T-helper 2 cell (primary cell): ENCODE measurements at places on chromosomes 1 and 21.

DNA sequence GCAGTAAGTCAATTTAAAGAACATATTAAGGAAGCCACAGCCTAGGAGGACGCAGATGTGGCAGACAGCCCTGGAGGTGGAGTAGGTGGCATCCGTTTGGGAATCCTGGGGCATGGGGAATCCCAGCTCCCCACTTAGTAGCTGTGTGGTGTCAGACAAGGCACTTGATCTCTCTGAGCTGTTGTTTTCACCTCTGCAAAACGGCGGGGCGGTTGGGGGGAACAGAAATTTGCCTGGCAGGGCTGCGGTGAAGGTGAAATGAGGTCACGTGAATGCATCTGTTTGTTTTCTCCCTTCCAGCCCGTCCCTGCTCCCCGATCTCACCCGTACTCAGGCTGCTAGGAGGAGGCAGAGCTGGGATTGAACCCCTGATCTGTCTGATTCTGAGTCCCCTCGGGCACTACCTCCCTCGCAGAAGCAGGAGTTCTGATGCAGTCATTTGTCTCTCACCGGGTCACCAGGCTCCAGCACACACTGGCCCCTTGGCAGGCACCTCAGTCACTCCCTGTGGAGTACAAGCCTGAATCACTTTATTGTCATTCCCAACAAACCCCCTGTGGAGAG, 2.2 kb upstream of the LAPTM5 start:
- DNase-seq, result peak; percentile 29

- DNase-seq, result no peak
Measured at GRCh38 chr1:229003233-229004031, 267.5 kb upstream of the RAB4A start.

DNA sequence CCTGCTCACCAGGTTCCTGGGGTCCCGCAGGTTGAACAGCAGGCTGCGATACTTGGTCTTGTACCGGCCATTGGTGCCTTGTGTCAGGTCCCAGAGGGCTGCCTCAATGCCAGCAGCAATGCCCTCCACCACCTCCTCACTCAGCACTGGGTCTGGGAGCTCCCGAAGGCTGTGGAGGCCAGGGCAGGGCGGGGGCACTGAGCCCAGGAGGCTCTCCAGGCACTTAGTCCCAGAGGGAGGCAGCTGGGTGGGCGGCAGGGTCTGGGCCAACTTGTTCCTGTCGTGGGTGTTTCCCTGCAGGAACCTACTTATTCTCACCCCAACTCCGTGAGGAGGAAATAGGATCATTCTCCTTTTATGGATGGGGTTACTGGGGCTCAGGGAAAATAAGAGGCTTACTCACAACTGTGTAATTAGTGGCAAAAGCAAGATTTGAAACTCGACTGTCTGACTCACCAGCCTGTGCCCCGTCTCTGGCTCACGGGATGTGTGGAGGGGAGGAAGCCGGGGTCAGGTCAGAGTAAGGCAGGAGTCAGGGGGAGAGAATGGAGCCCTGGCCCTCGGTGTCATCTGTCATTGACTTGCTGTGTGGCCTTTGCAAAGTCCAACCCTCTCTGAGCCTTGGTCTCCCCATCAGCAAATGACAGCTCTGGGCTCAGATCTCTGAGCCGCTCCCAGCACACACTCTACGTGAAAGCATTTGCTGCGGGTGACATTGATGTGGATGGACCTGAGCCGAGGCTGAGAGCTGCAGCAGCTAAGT, 17.2 kb downstream of the SPOCD1 start:
- DNase-seq, result no peak

DNA sequence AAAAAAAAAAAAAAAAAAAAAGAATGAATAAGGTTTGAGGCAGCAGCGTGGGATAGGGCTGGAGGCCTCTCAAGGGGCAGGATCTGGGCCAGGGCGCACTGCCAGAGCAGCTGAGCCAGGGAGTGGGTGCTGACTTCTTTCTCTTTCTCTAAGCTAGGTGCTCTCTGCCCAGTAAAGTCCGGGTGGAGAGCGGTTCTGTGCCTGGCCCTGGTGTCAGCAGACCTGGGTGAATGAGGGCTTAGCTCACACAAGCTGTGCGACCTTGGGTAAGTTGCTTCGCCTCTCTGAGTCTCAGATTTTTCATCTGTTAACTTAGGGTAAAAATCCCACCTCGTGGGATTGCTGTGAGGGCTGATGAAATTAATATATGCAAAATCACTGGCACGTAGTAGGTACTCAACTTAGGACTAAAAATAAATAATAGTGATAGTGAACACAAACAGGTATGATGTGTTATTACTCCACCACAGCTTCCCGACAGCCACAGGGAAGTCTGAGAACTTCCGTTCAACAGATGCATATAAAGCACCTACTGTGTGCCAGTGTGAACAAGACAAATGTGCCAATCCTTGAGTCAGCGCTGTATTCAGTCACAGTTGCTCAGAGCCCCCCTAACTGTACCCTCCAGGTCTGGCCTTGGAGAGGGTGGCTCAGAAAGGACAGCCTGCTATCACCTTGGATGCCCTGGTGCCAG, 2.0 kb upstream of the FAM131C start:
- DNase-seq, result no peak

DNA sequence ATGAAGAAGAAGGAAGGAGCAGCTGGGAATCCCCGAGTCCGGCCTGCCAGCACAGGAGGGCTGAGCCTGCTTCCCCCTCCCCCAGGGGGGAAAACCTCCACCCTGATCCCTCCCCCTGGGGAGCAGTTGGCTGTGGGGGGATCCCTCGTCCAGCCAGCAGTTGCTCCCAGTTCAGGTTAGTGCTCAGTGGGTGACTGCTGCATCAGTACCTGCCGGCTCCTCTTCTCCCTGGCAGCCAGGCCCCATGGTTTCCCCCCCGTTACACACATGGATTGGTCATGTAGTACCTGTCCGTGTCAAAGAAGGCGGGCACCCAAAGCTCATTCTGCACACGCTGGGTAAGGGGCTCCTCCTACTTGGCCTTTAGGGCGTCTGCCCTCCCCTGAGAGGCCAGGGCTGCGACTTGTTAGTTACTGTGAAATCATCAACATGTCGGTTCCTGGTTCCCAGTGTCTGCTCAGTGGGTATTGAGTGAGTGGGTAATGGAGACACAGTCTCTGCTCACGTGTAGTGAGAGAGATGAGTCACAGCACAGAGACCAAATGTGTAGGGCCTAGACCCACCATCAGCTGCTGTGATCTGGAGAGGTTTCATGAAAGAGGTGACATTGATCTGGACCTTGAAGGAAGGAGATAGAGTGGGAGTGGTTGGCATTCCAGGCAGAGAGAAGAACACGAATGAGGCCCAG, 11.5 kb downstream of the NECAP2 start:
- no peak for DNase-seq

DNA sequence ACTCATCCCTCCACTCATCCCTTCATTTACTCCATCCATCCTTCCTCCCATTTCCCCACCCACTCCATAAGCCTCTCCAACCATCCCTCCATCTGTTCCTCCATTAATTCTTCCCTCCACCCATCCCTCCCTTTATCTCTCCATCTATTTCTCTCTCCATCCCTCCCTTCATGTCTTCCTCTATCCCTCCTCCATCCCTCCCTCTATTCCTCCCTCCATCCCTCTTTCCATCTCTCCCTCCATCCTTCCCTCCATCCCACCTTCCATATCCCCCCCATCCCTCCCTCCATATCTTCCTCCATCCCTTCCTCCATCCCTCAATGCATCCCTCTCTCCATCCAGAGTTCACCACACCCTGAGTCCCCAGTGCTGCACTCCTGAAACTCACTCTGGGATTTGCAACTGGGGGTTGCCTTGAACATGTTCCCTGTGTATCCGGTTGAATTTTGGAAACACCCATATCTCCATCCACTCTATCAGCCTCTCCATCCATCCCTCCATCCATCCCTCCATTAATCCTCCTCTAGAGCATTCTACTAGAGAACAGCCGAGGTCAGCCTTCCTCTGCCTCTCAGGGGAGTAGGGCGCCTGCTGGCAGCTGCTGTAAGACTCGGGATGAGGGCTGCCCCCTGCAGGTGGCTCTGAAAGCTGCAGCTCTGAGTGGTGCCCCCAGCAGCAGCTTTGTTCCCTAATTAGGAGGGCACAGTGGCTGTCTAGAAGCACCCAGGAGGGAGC, 39.4 kb downstream of the ABCG1 start:
- peak; percentile 75 for DNase-seq

GRCh38 chr1:23475134-23475628, 8.8 kb downstream of the ASAP3 start:
- DNase-seq, result no peak

- no peak for DNase-seq
Measured at GRCh38 chr1:96087719-96088118, 633.9 kb upstream of the PTBP2 start.

DNA sequence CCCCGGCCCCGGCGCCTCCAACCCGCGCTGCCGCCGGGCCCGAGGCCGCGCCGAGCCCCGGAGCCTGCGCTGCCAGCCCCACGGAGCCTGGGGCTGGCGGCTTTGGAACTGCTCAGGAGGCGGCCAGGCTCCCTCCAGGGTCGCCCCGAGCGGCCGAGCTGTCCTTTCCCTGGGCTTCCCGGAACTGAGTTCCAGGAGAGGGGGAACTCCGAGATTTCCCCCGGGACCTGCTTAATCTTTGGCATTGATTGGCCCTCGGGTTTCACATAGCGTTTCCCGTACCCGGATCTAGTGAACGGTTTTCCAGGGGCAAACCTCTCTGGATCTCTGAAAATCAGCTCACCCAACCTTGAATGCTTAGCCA, 504 bp downstream of the H6PD start:
- DNase-seq, result no peak

- DNase-seq, result peak; percentile 15
Measured at GRCh38 chr1:156807627-156808026, 9.0 kb downstream of the SH2D2A start.

DNA sequence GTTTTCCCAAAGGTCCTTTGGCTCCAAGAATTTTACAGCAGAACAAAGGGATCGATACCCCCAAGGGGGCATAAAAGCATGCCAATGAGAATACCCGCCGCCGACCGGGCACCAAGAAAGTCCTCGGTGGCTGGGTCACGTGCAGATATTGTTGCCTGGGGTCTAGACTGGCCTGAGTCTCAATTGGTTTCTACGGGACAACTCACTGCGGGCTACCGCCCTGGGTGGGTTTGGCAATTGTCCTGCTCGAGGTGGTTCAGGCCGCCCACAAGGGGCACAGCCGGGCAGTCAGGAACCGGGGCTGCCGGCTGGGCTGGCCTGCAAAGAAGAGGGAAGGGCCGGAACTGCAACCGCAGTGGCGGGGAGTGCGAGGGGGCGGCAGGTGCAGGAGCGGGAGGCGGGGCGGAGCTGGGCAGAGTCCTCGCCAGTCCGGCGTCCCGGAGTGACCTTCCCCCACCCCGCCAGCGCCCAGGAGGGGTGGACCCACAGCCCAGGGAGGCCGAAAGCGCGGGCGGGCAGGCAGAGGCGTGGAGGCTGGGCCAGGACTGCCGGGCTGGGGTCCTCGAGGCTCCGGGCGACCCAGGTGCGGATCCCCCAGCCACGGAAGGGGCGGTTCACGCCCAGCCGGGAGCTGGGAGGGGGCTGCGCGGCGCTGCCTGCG, 926 bp upstream of the ATP1B1 start:
- peak; percentile 20 for DNase-seq

DNA sequence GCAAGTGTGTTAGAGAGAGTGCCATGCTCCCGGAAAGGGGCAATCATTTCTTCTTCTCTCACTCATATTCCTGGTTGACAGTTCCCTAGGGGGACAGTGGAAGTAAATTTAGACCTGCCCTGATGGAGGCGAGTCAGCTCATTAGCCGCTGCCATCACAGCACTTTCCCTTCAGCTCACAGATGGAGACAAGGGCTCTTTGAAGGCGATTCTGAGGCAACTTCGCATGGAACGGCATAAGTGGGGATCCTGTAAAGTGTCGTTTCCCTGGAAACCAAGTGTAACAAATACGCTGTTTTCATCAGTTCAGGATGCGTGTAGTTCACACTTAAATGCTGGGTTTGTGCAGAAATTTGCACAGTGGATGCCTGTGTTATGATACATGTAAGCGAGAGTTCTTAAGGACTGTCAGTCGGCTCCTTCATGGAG, 114.5 kb upstream of the TMPRSS15 start:
- no peak for DNase-seq

DNA sequence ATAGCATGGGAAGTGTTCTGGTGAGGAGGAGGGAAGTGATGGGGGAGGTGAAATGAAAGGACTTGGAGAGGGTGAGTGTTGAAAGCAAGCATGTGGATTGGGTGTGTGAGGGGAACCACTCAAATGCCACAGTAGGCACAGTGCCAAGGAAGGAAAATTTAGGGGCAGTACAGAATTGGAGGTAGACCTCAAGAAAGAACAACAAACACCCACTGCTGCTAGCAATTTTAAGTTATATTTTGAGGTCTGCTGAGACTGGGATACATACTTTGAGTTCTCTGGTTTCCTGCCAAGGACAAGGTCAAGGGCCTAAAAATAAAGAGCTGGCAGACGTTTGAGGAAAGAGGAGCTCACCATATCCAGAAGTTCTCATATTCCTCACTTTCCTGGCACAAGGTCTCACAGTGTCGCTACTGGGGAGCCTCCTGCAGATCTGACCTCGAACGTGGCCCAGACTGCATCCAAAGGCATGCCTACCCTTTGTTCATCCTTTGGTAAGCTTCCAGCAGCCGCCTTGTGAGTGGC, 104.0 kb downstream of the BRINP2 start:
- no peak for DNase-seq

GRCh38 chr1:218025454-218025853, 259.6 kb upstream of the RRP15 start:
- DNase-seq, result no peak

DNA sequence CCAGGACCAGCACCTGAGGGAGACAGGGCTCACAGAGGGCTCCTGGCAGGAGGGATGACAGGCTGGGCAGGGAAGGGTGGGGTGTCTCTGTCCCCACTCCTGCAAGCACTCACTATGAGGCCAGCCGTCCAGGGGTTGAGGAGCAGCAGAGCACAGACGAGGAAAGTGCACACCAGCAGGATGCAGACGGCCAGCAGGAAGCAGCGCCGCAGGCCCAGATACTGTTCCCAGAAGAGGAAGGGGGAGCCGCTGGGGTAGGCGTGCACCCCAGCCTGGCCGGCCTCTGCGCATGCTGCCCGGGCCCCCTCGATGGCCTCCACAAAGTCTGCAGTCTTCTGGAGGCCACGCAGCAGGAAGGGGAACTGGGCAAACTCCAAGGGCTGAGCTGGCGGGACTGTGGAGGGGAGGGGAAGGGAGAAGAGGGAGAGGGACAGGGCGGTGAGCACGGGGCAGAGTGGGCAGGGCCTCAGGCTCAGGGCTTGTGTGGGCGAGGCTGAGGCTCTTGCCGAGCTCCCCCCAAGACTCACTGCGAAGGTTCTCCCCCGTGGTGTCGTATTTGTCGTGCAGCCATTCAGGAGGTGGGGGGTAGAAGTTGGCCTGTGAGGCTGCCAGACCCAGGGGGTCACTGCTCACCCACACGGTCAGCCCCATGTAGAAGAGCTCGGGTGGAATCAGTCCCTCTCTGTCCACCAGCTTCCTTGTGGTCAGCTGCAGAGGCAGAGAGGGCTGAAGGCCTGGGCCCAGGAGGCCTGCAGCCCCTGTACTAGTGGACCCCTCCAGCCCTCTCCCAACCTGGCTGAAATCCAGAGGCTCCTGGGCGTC, 16.5 kb downstream of the PTCH2 start:
- DNase-seq, result no peak
